ENCODE measurements at places on chromosomes 4 and X. TPM values are rescaled to one million over a fixed set of nuclear protein-coding genes. Genes with fewer than 3 reads are reported as not detected.
A peak's percentile ranks its signal among the peaks of the same experiment; 100 is the strongest.

- DNase-seq: no peak
Observed at GRCh38 chr4:20416800-20417199, 165.1 kb downstream of the SLIT2 start.

DNA sequence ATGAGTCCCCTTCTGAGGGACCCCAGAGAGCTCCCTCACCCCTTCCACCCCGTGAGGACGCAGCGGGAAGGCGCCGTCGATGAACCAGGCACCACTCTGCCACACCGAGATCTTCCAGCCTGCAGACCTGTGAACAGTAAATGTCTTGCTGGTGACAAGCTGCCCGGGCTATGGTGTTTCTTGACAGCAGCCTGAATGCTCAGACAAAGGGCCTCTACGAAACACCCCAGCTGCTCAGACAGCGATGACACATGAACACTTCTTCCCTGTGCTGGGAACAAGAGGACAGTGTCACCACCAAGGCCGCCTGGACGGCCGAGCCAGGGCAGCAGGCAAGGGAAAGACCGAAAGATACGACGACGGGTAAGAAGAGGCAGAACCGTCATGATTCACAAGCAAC, 30.6 kb upstream of the GTPBP6 start:
- no peak for DNase-seq

DNA sequence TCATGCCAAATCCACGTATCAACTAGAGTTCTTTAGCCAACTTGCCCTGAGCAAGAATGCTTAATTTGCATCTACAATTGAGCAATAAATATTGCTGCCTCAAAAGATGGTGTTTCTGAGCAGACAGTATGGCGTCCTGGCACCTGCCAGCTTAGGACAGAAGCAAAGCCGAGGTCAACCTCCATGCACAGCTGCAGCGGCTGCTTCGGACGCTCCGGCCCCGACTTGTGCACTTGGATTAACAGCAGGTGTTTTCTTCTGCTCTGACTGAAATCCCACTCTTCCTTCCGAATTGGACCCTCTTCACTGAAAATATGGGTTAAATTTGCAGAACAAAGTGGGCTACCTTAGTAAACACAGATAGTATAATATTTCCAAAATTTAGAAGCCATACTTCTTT, 215.2 kb upstream of the ETNPPL start:
- no peak for DNase-seq

The PNMA6A gene
- not detected for polyA plus RNA-seq

- DNase-seq: no peak
Observed at GRCh38 chr4:92100975-92101374, 202.8 kb upstream of the GRID2 start.

The MAP7D2 gene
- polyA plus RNA-seq: 2.2 TPM

GRCh38 chr4:174204164-174204831, 79.2 kb downstream of the FBXO8 start:
- DNase-seq: no peak

DNA sequence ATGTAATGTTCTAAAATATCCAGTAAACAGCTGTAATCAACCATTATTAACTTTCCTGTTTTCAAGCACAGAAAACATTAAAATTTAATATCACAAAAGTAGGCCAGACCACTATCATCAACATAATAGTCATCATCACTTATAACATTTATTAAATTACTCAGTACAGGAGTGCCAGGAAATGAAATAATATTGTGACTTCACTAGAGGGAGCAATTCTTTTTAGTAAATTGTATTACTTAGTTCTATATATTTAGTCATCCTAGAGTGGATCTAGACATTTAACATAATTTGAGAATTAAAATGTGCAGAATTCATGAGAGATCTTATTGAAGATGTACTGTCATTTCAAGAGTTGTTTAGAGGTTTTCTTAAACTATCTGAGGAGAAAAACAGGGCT, 33.6 kb downstream of the PITX2 start:
- peak; percentile 20 for DNase-seq

DNA sequence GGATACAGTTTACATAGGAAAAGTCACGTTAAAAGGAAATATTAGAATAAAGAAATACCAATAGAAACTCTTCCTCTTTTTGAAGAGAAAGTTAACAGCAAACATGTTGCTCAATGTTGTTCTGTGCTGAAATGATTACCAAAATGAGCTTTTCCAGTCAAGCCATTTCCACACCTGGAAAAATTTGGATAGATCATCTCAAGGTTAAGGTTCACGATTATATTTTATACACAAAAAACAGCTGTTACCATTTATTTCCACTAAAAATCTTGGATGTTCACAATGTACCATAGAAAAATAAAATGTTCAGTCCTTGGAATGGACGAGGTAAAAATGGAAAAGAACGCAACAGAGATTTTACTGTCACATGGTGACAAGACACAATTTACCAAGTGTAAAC, 218.7 kb downstream of the SCFD2 start:
- no peak for DNase-seq

The CXorf49B gene
- not detected for polyA plus RNA-seq

GRCh38 chr4:169815606-169816005, 57.9 kb upstream of the HPF1 start:
- no peak for DNase-seq

The HPGDS gene
- 5.4 TPM for polyA plus RNA-seq

The IDUA gene
- 10.8 TPM for polyA plus RNA-seq

DNA sequence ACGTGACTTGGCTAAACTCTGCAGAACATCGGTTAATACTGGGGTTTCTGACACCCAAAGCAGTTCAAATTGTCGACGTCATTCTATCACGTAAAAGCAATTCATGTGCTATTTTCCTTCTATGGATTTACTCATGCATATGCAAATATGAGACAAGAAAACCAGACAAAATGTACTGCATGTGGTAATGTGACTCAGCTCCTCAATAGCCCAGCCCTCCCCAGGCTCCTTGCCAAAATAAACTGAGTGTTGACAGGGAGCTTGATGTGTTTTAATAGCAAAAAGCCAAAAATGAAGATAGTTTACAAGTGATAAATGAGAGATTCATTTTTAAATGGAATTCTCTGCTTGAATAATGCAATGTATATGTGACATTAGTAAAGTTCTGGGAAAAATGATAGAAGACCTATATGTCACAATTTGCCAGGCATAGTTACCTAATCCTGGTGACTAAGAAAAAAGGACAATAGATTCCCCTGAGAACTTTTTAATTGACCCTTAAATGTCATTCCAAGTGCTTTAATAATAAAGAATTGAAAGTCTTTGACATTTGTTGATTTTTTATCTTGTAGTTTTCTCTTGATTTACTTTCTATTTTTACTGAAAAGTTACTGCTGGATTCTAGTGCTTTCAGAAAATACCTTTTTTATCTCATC, 1700.6 kb upstream of the TENM3 start:
- DNase-seq: no peak

- DNase-seq: no peak
Observed at GRCh38 chr4:138398322-138398721, 156.2 kb upstream of the SLC7A11 start.

DNA sequence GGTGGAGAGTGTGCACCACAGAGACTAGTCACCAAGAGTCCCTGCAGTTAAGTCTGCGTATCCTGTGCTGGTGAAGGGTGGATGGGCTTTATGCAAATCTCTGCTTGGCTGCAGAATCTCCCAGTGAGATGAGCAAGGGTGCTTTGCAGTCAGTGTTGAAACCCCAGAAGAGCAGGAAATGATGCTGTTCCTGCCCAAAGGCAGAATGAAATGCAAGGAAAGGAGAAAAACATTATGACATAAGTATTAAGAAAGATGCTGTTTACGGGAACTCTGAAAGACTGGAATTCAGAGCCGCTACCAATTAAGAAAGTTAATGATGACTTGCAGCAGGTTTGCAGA, 25.4 kb upstream of the ACSL1 start:
- no peak for DNase-seq
